ENCODE measurements at places on chromosomes 5 and 9. TPM values are rescaled to one million over a fixed set of nuclear protein-coding genes. Genes with fewer than 3 reads are reported as not detected.

The ADAMTS6 gene
- total RNA-seq, result 1.0 TPM

The OBP2B gene
- total RNA-seq, result not detected

The FBP2 gene
- not detected for total RNA-seq

The TMEM245 gene
- total RNA-seq, result 61.3 TPM

The MLANA gene
- not detected for total RNA-seq

The PARP8 gene
- 25.0 TPM for total RNA-seq

The AMBP gene
- 4.0 TPM for total RNA-seq

The HMHB1 gene
- total RNA-seq, result not detected

The SERF1A gene
- total RNA-seq, result 21.8 TPM

The GPR107 gene
- 18.4 TPM for total RNA-seq

The PCDHGA6 gene
- 4.8 TPM for total RNA-seq

The PCDHGC3 gene
- 13.3 TPM for total RNA-seq

The WDR38 gene
- total RNA-seq, result not detected

The C7 gene
- total RNA-seq, result not detected

GRCh38 chr9:5773324-5773999 is 59.5 kb downstream of the ERMP1 start:
- peak; percentile 42 for DNase-seq

- DNase-seq, result no peak
Observed at GRCh38 chr5:145117285-145117684, 717.9 kb downstream of the PRELID2 start.

DNA sequence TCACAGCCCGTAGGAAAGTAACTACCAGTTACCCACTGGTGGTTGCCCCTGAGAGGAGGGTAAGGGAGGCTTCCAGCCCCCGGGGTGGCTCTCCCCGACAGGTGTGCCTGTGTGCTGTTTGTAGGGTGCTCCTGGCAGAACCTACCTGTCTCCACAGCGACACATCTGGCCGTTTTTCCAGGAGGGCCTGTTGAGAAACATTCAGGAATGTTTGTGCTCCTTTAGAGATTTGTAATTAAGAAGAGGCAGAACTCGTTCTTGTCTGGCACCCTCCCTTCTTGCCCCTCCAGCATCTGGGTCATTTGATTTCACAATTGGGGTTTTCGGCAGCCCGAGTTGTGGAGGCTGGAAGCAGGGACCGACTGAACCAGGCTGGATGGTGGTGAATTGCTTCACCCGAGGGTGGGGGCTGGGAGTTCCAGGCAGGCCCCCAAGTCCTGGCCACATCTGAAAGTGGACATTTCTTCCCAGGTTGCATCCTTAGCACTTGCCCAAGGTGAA is 74.2 kb downstream of the WWC1 start:
- peak; percentile 81 for DNase-seq

DNA sequence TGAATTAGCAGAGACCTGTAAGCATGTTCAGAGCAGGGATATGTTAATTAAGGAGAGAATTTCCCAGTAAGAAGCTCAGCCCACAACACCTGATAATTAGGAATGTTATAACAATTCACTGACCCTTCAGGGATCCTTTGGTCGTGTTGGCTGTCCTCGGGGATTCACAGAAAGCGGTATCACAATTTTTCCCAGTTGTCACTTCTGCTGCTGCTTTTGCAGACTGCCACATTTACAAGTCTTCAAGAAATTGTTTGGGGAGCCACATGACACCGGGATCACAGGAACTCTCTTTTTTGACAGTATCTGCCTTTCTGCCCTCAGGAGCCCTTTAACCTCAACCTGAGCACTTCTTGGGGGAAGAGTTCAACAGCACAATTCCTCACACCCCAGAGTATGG is 265.5 kb downstream of the GLIS3 start:
- no peak for DNase-seq

GRCh38 chr9:82036086-82036485 is 47.5 kb downstream of the SPATA31D1 start:
- no peak for DNase-seq

- no peak for DNase-seq
Observed at GRCh38 chr5:53350368-53350767, 130.1 kb upstream of the FST start.

DNA sequence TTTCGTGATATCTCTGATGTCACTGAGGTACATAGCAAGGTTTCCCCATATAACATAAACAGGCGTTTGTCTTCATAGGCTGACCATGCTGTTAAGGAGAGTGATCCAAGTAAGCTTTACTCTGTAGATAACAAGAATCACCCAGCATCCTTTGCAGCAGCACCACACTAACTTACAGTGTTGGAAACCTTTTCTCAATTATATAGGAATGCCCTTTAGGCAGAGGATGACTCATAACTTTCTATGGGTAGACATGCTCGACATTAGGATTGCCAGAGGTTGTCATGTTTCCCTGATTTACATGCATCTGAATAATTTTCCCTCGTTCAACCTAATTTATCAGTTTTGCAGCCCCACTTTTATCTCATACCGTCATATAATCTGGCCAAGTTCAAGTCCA is 870.0 kb upstream of the CDH9 start:
- no peak for DNase-seq

DNA sequence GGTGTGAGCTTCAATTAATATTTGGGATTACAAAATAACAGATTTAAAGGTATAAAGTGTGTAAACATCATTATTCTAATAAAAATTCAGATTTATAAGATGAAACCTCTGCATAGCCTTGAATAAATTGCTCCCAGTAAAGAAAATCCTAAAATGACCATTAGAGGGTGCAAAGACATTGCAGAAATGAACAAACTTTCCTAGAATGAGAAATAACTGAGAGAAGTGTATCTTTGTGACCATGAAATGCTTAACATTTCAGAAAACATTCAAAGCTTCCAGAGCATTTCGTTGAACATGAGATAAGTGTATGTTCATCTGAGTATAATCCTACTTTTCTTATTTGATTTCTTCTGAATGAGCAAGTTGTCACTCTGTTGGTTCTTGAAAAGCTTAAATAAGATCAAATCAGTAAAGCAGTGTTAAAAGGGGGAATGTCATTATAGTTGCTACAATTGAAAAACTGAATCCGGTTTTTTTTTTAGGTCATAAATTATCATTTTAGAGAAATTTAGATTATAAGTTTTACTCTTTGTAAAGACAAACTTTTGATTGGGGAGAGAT is 24.7 kb upstream of the NUDT12 start:
- peak; percentile 47 for DNase-seq

GRCh38 chr5:160887780-160888179 is 35.8 kb upstream of the ATP10B start:
- DNase-seq, result no peak

- DNase-seq, result peak; percentile 36
Observed at GRCh38 chr9:7402334-7403027, 397.1 kb downstream of the DMAC1 start.

DNA sequence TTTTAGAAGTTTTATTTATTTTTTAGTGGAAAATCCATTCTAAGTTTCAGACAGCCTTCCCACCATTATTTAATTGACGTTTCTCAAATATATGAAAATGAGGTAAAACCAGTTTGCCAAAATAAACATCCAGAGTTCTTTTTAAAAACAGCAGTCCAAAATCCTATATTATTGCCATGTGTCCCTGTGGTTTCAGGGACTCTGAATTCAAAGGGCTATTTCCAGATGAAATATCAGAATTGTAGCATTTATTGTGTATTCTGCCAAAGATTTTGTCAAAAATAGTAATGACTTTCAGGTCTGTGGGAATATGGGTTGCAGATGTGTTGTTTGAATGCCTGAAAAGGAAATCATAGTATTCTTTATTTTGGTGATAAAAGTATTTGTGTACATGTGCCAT is 41.6 kb downstream of the XRCC4 start:
- no peak for DNase-seq

GRCh38 chr5:172918421-172919371 is 40.5 kb upstream of the RPL26L1 start:
- DNase-seq, result no peak

GRCh38 chr9:114287001-114287762 is 35.7 kb upstream of the ORM1 start:
- DNase-seq, result no peak

DNA sequence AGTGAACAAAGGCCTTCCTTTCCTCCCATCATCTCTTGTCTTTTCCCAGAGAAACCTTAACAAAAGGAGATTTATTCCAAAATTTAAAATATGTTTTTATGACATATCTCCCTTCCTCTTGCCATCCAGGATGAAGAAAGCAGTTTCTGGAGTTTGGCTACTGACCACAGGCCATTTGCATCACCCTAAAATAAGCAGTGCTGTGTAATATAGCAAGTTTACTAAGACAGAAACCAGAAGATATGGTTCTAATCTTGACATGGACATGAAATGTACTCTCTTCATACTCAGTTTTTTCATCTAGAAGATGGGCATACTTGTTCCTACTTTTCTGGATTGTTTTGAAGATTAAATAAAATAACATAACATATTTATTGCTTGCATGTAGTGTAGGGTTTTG is 50.2 kb upstream of the ZFAND5 start:
- no peak for DNase-seq

GRCh38 chr5:149429839-149430721 is 51.0 kb upstream of the IL17B start:
- peak; percentile 67 for DNase-seq

- DNase-seq, result no peak
Observed at GRCh38 chr5:178392931-178393394, 160.4 kb upstream of the PHYKPL start.

DNA sequence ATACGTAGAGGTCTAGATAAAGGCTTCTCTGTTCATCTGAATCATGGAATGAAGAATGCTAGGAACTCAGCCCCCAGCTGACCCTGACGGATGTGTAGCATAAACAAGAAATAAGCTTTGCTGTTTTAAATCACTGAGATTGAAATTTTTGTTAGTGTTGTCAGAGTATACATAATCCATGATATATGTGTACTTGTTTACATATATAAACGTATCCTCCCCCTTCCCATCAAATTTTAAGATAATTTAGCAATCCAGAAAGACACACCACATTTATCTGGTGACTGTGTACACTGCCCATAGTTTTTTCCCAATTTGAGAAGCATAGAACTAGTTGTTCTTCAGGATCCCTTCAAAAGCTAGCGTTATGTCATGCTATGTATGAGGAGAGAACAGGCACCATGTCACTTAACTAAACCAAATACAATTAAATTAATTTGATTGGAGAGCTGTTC is 80.8 kb upstream of the OSMR start:
- no peak for DNase-seq

GRCh38 chr5:39164016-39164415 is 55.3 kb downstream of the FYB1 start:
- no peak for DNase-seq

DNA sequence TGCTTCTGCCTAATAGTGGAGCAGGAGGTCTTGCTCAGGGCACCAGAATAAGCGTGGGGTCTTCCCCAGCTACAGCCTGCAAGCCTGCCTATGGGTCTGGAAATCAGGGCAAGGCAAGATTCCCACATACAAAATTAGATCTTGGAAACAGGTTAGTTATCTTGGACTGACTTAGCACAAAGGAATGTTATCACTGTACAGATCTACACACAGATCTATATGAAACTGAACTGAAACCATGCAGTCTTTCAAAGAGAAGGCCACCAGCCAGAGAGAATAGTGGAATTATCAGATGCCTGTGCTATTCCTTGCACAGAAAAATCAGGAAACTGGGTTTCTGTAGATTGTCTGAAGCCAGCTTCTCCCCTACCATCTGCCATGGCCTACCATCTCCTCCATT is 585.7 kb downstream of the ACTL7B start:
- DNase-seq, result no peak

DNA sequence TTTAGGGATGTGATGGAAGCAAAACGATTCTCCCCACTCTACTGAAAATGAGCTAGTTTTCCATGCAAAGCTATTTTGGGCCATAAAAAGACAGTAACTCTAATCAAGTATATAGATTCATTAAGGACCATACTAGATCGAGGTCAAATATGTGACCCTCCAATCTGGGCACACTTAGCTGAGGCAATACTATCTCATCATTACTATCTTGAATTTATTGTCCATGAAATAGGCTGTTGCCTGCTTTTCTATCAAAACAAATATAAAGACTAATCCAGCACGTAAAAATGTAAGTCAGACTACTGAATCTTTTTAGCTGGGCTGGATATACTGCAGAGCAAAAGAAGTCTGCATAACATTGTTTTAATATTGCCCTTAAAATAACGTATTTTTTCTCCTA is 943.1 kb downstream of the NR2F1-AS1 start:
- no peak for DNase-seq

DNA sequence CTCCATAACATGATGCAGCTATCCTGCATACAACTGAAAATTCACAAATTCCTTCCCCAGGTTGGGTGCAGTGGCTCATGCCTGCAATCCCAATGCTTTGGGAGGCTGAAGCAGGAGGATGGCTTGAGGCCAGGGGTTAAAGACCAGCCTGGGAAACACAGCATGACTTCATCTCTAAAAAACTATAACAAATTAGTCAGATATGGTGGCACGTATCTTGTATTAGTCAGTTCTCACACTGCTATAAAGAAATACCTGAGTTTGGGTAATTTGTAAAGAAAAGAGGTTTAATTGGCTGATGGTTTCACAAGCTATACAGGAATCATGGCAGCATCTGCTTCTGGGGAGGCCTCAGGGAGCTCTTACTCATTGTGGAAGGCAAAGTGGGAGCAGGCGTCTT is 56.4 kb upstream of the DAPK1 start:
- DNase-seq, result no peak

- DNase-seq, result no peak
Observed at GRCh38 chr9:78405461-78405860, 108.5 kb downstream of the PSAT1 start.

GRCh38 chr5:40240111-40240510 is 439.6 kb upstream of the PTGER4 start:
- DNase-seq, result no peak

GRCh38 chr5:133777951-133778350 is 165.6 kb upstream of the FSTL4 start:
- no peak for DNase-seq

DNA sequence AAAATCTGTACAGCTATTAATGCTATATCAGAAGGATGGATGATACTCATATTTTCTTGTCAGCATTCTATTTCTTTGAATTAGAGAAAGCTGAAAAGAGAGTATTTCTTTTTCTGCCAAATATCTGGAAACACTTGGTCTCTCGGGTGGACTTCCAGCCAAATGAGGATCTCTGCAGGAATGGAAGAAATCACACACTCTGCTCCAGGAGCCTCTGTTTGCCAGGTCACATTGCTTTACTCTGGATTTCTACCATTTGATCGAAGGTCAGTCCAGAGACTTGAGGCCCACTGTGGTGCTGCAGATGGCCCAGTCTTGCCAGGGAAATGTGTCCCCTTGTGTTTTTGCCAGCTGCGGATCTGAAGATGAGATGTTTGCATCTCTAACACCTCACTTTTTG is 154.1 kb downstream of the PCSK1 start:
- DNase-seq, result no peak

- DNase-seq, result no peak
Observed at GRCh38 chr5:169999621-170000020, 19.3 kb upstream of the INSYN2B start.

Data from GM23338 (cell line).